ENCODE measurements at places on chromosomes 4 and X. TPM values are rescaled to one million over a fixed set of nuclear protein-coding genes. Genes with fewer than 3 reads are reported as not detected.

DNA sequence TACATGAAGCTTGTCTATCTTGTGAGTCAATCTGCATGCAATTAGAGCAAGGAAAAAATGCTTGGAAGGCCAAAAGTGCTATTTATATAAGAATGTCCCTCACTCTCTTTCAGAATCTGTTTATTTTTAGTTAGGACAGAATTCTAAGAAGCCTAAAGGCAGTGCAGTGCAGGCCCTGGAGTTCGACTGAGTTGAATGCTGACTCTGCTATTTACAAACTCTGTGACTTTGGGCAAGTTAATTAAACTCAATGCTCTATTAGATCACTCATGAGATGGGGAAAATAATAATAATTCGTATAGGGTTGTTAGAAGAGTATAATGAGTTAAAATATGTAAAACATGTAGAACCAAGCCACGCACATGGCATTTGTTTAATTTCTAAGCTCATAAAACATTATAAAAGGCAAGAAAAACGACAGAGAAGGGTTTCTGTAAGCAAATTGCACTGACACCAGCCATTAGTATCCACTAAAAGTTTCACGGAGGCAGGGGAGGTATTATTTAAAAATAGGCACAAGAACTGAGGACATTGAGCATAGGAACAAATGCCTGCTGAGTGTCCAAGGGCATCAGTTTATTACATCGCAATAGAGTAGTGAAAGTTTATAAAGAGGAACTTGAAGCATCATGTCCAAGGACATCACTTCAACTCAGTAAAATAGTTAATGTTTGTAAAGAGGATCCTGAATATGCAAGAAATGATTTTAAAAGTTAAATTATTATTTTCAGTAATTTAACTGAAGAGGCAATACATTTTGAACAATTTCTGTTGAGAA is 115.0 kb upstream of the INPP4B start:
- no peak overlapping the region for H3K27ac ChIP-seq
- no peak for DNase-seq
- H3K4me1 ChIP-seq = no peaks in the 10 kb centered on the region
- no peaks in the 10 kb centered on the region for H3K27me3 ChIP-seq
- H3K36me3 ChIP-seq = no peaks in the 10 kb centered on the region

DNA sequence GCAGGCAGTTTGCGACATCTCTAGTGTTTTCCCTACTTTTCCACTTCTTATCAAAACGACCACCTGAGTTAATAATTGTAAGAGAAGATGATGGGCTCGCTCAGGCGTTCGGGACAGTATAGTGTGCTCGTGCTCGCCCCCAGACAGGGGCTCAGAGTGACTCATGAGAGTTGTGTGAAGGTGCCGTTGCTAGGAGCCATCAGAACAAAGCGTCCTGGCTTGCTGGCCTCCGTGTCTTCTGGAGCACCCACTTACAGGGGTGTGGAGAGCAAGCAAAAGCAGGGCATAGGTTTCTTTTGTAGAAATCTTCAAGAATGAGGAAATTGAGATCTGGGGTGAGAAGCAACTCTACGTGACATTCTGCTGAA is 73.0 kb upstream of the ADGRG2 start:
- H3K27me3 ChIP-seq = no peaks in the 10 kb centered on the region
- no peak overlapping the region for H3K4me3 ChIP-seq
- H3K4me1 ChIP-seq = no peaks in the 10 kb centered on the region

GRCh38 chr4:15333692-15334633 is 93.9 kb upstream of the C1QTNF7 start:
- DNase-seq = no peak
- no peak overlapping the region for H3K4me3 ChIP-seq
- no peaks in the 10 kb centered on the region for H3K36me3 ChIP-seq
- H3K27ac ChIP-seq = no peak overlapping the region
- H3K27me3 ChIP-seq = no peaks in the 10 kb centered on the region

The GAB3 gene
- total RNA-seq = 18.6 TPM

The GABRE gene
- total RNA-seq = 18.2 TPM
